ENCODE measurements at places on chromosomes 11 and 22. TPM values are rescaled to one million over a fixed set of nuclear protein-coding genes. Genes with fewer than 3 reads are reported as not detected.

Gene EMID1
- total RNA-seq = 0.84 TPM

Gene GGT5
- 5.0 TPM for total RNA-seq

Gene OR1S2
- not detected for total RNA-seq

Gene CABP4
- 0.24 TPM for total RNA-seq

Gene SEPTIN5
- total RNA-seq = 31.3 TPM

Gene PGGHG
- 2.4 TPM for total RNA-seq

Gene TMEM25
- total RNA-seq = 8.3 TPM

Gene HMGXB4
- 13.1 TPM for total RNA-seq

Gene P2RY6
- 1.0 TPM for total RNA-seq

Gene BEST1
- 0.44 TPM for total RNA-seq

Gene OR51I1
- total RNA-seq = not detected

DNA sequence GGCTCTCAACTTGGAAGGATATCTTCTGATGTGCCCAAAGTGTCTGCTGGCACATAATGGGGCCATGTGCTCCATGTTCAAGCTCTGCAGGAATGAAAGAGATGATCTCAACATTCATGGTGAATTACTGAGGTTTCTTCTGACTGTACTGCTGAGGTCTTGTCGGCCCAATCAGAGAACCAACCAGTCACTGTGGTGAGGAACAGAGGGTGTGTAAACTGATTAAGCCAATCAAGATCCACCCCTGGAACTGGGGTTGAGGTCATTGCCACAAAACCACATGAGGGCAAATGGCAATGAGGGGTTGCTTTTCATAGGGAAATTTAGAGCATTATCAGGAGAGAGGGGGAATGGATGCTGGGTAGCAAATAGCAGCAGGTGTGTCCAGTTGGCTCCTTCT, 152.3 kb upstream of the RAG2 start:
- ATAC-seq = no peak

DNA sequence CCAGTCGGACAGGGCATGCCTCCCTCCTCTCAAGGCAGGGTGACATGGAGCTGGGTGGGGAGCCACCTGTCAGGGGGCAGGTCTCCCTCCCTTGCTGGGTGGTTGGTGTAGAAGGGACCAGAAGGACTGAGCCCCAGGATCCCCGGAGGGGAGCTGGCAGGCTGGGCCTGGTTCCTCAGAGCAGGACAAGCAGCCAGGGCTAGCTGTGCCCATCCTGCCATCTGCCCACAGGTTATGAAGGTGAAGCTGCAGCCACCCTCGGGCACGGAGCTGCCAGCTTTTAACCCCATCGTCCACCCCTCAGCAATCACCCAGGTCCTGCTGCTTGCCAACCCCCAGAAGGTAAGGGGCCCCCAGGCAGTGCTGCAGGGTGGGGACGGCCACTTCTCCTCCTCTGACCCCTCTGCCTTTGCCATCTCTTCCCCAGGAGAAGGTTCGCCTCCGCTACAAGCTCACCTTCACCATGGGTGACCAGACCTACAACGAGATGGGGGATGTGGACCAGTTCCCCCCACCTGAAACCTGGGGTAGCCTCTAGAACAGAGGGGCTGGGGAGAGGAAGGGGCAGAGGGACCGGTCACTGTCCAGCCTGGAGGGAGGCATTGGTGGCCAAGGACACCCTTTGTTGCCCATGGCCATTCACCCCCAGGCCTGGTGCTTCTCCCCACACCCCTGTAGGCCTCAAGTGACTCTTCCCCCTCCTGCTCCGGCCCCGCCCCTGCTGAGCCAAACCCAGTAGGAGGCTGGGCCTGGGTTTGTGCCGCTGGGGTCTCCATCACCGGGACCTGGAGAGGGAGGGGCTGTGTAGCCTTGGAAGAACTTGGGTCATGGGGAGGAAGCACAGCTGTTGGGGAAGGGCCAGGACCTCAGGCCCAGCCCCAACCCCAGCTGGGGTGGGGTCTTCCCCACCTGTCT, 7.0 kb upstream of the SH3BP1 start:
- no peak for ATAC-seq

- ATAC-seq = peak; percentile 81
Measured at GRCh38 chr11:70466154-70466553, 67.8 kb downstream of the CTTN start.

DNA sequence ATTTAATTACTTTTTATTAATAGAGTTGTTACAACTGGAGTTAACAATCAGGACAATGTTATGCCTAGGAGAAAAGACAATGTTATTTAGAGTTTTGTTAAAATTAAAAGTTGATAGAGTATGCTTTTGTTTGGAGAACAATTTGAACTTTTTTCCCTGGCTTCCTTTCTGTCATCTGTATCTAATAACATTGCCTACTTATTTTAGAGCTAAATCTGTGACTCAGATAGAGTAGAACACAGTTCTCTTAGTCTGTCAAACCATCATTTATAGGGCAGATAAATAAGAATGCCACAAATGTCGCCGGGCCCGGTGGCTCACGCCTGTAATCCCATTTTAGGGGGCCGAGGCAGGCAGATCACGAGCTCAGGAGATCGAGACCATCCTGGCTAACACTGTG, 28.9 kb upstream of the YAP1 start:
- ATAC-seq = no peak

- ATAC-seq = no peak
Measured at GRCh38 chr11:91872243-91872642, 352.4 kb upstream of the FAT3 start.

- no peak for ATAC-seq
Measured at GRCh38 chr11:105492010-105492409, 117.9 kb upstream of the GRIA4 start.

- ATAC-seq = no peak
Measured at GRCh38 chr11:70549386-70549785, 151.1 kb downstream of the CTTN start.

DNA sequence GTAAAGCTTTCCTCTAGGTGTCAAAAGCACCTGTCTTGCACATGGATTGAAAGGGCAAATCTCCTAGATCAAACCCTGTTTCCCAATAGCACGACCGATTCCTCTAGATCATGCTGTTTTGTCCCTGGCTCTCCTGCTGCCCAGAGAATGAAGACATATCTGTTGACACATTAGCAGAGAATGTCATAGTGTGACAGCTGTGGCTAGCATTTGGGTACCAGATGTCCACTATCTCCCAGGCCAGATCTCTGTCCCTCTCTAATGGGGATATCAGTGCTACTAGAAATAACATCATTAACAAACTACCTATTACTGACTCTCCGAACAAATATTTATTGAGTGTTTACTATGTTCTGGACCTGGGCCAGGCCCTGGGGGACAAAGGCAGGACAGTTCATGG, 72.4 kb upstream of the ISX start:
- ATAC-seq = no peak

DNA sequence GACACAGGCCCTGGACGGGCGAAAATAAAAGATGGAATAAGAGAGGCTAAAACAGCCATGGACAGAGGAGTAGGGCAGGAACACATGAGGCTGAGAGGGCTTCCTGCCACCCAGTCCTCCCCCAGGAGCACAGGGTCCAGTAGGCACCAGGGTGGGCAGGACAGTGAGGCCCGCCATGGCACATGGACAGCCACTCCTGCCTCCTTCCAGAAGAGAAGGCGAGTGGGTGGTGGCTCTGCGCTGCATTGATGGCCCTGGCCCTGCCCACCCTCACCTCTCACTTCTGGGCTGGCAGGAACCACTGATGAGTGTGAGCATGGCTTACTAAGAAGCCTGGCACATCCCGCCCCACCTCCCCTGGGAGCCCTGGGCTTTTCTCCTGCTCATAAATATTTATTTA, 51.2 kb downstream of the TPBGL start:
- ATAC-seq = no peak

GRCh38 chr11:26350002-26350401, 18.1 kb downstream of the ANO3 start:
- no peak for ATAC-seq

- ATAC-seq = peak; percentile 44
Measured at GRCh38 chr11:74686792-74687191, 44.4 kb downstream of the CHRDL2 start.

DNA sequence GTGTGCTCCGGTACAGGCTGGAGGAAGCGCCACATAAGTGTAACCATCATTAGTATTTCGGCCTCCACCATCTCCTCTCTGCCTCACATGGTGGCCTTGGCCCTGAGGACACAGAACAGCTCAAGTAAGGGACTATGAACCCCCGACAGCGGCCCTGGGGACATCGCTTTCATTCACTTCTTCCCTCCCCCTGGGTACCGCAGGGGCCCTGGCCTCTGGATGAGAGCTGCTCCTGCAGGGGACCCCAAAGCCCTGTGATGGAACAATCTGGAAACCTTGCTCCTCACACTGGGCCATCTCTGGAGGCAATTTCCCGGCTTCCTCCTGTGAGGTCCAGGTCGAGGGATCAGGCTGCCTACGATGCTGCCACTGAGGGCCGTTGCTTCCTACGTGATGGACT, 565.5 kb downstream of the BRD1 start:
- ATAC-seq = no peak

- peak; percentile 95 for ATAC-seq
Measured at GRCh38 chr11:79092791-79093353, 348.0 kb downstream of the TENM4 start.

GRCh38 chr11:1008001-1008802, 28.3 kb downstream of the MUC6 start:
- no peak for ATAC-seq

DNA sequence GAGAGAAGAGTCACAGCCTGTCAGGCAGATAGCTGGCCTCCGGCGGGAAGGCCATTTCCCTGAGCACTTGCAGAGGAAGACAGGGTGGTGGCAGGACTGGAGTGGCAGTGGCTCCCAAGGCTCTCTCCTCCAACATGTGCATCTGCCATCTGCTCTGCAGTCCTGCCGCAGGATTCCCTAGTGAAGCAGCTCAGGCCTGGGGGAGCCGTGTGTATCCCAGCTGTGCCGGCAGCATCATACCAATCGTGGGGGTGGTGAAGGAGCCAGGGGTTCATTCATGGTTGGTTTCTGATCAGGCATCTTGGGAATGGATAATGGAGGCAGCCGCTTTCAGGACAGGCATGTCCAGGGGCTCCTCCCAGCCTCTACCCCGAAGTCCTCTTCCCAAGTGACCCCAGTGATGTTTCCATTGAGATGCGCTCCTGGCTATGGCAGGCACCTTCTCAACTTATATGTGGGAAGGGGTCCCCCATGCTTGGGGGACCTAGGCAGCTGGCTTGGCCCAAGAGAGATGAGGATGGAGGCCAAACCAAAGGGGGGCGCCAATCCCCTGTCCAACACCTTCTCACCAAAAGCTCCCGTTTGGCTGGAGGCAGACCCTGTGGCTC, 6.1 kb downstream of the TAGLN start:
- ATAC-seq = no peak

DNA sequence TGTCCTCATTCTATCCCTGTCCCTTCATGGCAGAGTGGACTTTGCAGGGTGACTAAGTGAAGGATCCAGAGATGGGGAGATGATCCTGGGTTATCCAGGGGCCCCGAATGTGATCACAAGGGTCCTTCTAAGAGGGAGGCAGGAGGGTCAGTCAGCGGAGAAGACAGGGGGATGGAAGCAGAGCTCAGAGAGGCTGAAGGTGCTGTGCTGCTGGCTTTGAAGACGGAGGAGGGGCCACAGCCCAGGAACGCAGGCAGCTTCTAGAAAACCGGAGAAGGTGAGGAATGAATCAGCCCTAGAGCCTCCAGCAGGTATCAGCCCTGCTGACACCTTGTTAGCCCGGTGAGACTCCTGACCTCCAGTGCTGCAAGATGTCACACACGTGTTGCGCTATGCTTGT, 63.7 kb downstream of the CDKN1C start:
- no peak for ATAC-seq

Measured in esophagus mucosa (tissue), 1 donor.